ENCODE measurements at places on chromosomes 2 and 18.

DNA sequence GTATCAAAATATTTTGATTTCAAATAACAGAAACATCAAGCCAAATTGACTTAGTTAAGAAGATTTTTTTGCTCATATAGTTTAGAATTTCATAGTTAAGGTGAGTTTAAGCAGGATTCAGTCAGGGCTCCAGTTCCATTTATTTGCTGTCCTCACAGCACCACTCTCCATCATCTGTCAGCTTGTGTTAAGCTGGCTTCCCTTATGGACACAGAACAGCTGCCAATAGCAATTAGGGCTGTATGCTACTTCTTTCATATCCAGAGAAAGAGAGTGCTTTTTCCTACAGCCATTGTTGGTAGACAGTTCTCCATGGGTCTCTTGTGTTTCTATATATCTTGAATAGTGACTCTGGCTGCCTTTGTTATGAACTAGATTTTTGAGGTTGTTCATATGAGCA lies 95.4 kb upstream of the CYP20A1 start:
- no peak for DNase-seq

DNA sequence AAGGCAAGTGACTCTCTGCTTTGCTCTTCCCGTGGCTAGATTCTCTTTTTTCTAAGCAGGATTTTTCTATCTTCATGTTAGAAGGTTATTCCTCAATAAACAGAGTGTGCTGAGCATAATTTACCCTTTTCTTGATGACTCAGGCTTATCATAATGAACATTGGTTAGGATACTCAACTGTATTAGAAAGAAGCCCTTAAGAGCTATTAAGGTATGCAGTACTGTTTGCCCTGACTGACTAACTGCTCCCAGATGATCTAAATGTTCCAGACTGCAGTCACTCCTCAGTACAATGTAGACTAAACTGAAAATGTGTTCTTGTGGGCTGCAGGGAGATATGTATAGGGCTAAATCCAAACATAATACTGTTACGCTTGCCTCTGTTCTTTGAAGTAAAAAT lies 687.8 kb downstream of the NUP35 start:
- DNase-seq = no peak

DNA sequence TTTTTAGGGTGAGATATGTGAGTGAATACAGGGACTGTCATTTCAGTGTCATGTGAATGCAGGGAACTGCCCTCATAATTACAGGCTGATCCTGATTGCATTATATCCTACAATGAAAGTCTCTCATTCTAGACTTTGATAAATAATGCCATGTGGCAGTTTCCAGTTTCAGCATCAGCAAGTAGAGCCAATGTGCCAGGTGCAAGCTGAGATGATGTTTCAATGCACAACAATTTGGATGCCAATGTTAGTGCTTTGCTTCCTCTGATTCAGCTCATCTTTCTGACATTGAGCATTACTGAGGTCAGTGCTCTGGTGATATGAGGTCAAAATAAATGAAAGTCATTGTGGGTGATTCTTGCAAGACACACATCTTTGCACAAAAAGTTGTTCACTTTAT lies 63.7 kb upstream of the TFPI start:
- DNase-seq = no peak

- DNase-seq = no peak
Measured at GRCh38 chr18:25055076-25055475, 296.9 kb downstream of the ZNF521 start.

DNA sequence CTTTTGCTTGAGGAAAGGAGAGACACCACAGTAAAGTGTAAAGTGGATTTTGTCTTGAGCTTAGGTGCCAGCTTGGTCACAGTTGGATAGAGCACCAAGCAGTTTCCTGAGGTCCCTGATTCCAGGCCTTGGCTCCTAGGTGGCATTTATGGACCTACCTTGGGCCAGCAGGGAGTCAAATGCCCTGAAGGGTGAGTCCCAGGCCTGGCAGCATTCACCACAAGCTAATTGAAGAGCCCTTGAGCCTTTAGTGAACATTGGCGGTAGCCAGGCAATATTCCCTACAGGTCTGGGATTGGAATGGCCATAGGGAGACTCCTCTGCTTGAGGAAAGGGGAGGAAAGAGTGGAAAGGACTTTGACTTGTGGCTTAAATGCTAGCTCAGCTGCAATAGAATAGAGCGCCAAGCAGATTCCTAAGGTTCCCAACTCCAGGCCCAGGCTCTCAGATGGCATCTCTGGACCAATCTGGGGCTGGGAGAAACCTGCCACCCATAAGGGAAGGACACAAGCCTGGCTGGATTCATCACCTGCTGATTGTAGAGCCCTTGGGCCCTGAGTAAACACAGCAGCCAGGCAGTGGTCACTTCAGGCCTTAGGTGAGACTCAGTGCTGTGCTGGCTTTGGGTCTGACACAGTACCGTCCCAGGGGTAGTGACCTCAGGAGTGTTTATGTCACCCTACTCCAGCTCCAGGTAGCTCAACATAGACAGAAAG lies 137.5 kb upstream of the OTOS start:
- no peak for DNase-seq

DNA sequence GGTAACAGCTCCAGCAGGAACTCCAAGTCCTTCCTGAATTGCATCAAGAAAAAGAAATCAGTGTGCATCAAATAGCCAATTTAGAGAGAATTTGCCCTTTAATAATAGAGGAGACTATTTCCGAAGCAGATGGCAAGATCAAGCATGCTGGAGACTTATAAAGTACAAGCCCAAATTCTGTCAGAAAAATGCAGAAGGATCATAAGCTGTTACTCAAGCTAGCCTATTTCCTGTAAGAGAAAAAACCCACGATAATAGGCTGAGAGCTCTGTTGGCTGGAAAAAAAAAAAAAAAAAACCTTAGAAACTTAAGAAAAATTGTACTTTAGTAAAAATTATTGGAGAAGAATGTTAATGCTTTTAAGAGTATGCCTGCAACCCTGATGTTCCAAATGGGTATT lies 24.4 kb upstream of the ITM2C start:
- DNase-seq = no peak

GRCh38 chr2:240131296-240131695 lies 4.8 kb downstream of the COPS9 start:
- no peak for DNase-seq
